HCT116 (cell line): ENCODE measurements at places on chromosomes 11 and 22. TPM values are rescaled to one million over a fixed set of nuclear protein-coding genes. Genes with fewer than 3 reads are reported as not detected.

OR51B4 gene
- 43.7 TPM for total RNA-seq

DNA sequence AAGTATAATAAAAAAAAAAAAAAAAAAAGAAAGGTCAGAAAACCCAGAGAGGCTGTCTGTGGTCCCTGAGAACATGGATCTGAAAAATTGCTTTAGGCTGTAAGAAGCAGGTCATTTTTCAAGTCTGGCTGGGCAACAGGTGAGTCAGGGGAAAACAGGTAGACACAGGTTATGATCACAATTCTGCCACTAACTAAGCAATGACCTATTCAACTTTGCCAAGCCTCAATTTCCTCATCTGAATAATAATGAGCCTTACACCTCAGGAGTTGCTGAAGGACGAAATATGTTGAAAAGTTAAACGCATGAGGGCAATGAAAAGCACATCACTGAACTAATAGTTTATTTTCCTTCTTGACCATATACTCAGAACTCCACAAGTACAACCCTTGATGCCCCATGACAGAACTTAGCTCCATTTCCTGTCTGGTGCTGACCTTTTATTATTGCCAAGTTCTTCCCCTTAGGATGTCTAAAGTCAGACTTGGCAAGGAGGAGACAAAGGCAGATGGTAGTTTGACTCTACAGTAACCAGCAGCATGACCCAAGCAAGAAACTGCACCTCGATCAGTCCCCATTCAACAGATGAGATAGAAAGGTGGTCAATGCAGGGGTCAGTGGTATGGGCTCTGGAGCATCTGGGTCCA, 93.6 kb downstream of the SYN3 start:
- no peak for DNase-seq
- no peak overlapping the region for H3K4me3 ChIP-seq
- H3K27ac ChIP-seq, result no peak overlapping the region
- H3K36me3 ChIP-seq, result no peaks in the 10 kb centered on the region
- peaks cover 28% of the 10 kb centered on the region; the same call in 1 of the 2 replicates for H3K27me3 ChIP-seq

GRCh38 chr11:118184784-118185579, 8.5 kb upstream of the SCN2B start:
- no peak for DNase-seq
- no peak overlapping the region for H3K4me3 ChIP-seq
- H3K27ac ChIP-seq, result no peak overlapping the region

- H3K4me3 ChIP-seq, result no peak overlapping the region
- no peaks in the 10 kb centered on the region for H3K36me3 ChIP-seq
- H3K27ac ChIP-seq, result no peak overlapping the region
- no peaks in the 10 kb centered on the region for H3K27me3 ChIP-seq
- peaks cover 37% of the 10 kb centered on the region for H3K4me1 ChIP-seq
Observed at GRCh38 chr11:102458548-102458947, 6.0 kb upstream of the TMEM123 start.

- peak; percentile 50 for DNase-seq
- H3K27ac ChIP-seq, result no peak overlapping the region
- no peak overlapping the region for H3K4me3 ChIP-seq
- H3K27me3 ChIP-seq, result no peaks in the 10 kb centered on the region
Observed at GRCh38 chr11:124644426-124645280, 22.0 kb downstream of the TBRG1 start.

DNA sequence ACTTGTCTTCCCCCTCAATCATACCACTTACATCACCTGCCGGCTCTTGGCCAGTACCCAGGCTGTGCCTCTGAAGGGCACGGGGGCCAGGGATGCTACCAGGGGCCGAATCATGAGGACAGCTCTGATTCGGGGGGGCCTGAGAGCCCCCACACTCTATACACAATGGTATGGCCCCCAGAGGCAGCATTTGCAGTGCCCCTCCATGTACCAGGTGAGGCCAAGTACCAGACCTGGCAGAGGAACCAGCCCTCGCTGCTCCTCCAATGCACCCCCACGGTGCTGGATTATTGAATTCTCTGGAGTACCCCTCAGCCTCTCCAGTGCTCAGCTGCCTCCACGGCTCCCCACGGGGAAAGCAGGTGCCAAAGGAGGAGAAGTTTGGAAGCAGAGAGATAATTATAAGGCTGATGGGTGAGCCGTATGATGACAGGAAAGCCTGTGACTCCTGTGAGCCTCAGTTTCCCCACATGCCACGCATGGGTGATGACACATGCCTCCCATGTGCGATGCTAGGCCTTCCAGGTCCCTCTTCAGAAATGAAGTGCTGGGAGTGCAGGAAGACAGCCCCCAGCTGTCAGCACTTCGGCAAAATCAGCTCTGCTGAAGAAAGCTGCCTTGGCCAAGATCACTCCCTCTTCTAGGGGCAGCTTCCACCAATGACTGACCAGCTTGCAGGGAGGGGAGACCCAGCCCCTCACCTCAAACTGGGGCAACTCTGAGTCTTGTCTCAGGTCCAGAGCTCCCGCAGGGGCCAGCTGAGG, 69.9 kb downstream of the THAP12 start:
- no peaks in the 10 kb centered on the region for H3K27me3 ChIP-seq
- H3K4me3 ChIP-seq, result no peak overlapping the region
- no peaks in the 10 kb centered on the region for H3K36me3 ChIP-seq
- no peak for DNase-seq
- H3K4me1 ChIP-seq, result no peaks in the 10 kb centered on the region

DNA sequence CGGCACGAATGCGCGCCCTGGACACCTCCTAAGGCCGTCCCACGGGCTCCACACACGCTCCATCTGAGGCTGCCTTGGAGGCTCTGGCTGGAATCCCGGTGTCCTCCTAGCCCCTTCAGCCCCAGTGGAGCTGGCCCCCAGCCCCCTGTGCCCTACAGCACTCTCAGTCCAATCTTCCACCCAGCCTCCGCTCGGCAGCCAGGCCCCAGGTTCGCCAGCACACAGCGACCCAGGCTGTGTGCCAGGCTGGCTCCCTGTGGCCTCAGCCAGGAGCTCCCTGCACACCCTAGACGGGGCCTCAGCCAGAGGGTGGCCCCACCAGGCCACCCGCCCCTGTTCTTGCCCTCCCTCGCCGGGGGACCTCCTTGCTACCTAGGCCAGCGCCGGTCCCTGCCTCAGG, 18.6 kb downstream of the MOB2 start:
- no peak overlapping the region for H3K4me3 ChIP-seq
- no peaks in the 10 kb centered on the region for H3K36me3 ChIP-seq
- H3K27ac ChIP-seq, result no peak overlapping the region
- no peak for DNase-seq
- no peaks in the 10 kb centered on the region for H3K4me1 ChIP-seq
- no peaks in the 10 kb centered on the region for H3K27me3 ChIP-seq

DNA sequence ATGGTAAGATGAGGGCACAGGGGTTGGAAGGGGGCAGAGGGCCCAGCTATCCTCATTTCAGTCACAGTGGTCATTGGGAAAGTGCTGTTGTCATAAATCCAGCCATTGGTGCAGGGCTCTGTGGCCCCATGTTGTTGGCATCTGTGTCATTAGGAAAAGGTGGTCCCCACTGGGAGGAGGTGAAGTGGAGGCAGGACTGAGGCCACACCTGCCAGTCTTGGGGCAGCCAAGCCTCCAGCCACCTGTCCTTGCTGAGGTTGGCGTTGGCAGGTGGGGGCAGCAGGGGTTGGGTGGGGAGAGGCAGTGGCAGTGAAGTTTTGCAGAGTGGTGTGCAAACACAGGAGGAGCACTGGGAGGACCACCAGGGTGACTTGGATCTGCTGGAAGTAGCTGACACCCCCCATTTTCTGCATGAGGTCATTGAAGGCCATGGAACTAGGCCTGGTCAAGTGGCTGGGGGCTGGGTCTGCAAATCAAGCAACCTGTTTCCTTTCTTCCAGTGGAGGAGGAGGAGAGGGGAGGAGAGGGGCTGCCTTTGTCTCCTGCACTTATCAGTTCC, 25.3 kb downstream of the SLC22A6 start:
- H3K36me3 ChIP-seq, result no peaks in the 10 kb centered on the region
- DNase-seq, result no peak
- no peak overlapping the region for H3K4me3 ChIP-seq
- H3K27me3 ChIP-seq, result no peaks in the 10 kb centered on the region
- no peaks in the 10 kb centered on the region for H3K4me1 ChIP-seq

DNA sequence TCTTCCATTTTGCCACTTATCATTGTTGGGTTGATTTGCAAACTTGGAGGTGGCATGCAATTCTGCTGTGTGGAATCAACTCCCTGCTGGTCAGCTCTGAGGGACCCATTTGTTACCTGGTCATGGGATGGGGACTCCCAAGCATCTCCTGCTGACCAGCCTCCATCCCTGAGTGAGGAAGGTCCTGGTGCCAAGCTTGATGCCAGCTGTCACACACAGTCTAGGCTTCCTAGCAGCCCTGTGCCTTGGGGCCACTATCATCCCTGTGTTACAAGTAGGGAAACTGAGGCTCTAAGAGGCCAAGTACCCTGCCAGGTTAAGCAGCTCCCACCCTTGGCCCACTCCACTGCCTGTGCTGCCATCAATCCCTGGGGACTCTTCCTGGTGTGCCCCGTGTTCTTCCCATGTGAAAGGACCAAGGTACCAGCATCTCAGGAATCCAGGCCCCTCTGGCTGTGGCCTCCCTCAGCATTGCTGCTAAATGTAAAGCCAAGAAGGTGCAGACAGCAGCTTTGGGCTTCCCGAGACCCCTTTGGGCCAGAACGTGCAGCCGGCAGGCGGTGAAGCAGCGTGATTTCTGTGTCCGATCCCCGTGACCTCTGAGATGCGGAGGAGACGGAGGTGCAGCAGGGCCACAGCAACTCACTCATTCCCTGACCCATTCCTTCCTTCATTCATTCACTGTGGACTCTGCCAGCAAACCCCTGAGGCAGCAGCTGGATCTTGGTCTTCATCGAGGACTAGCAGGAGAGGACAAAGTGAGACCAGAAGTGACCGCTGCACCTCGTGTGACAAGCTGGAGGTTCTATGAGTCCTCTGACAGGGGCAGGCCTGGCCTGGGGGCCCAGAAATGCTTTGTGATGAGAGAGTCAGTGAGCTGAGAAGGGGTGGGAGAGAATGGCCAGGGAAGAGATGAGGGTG, 49.7 kb downstream of the MYEOV start:
- H3K27ac ChIP-seq, result no peak overlapping the region
- no peaks in the 10 kb centered on the region for H3K27me3 ChIP-seq
- peaks cover 19% of the 10 kb centered on the region; the same call in 1 of the 2 replicates for H3K4me1 ChIP-seq
- H3K4me3 ChIP-seq, result no peak overlapping the region
- H3K36me3 ChIP-seq, result peaks cover 48% of the 10 kb centered on the region

DNA sequence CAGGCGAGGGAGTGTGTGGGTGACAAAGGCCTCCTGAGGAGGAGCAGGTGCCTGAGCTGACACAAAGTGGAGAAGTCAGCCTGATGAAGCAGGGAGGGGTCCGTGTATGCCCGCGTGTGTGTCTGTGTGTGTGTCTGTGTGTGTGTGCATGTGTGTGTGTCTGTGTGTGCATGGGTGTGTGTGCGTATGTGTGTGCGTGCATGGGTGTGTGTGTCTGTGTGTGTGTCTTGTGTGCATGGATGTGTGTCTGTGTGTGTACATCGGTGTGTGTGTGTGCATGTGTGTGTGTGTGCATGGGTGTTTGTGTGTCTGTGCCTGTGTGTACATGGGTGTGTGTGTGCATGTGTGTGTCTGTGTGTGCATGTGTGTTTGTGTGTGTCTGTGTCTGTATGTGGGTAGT, 65.6 kb upstream of the EIF3D start:
- H3K27me3 ChIP-seq, result peaks cover 4% of the 10 kb centered on the region; the same call in 1 of the 2 replicates
- H3K27ac ChIP-seq, result no peak overlapping the region
- H3K36me3 ChIP-seq, result no peaks in the 10 kb centered on the region
- H3K4me3 ChIP-seq, result no peak overlapping the region
- DNase-seq, result no peak

RIMBP3B gene
- 0.25 TPM for total RNA-seq

ABTB2 gene
- total RNA-seq, result 6.8 TPM

CCDC73 gene
- not detected for total RNA-seq

DNA sequence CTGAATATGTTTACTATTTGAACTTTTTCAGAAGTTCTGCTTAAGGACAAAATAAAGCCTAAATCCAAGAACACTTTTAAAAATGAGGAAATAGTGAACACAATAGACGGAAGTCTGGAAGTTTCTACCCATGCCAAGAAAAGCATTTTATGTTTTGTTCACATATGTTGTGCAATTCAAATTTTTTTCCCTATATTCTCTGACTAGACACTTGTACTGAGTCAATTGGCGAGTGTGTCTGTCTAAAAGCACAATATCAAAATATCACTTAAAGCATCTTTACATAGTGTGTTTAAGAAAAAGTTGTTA, 29.2 kb downstream of the INCENP start:
- peaks cover 19% of the 10 kb centered on the region; the same call in 1 of the 2 replicates for H3K36me3 ChIP-seq
- no peak overlapping the region for H3K27ac ChIP-seq
- no peaks in the 10 kb centered on the region for H3K27me3 ChIP-seq
- H3K4me1 ChIP-seq, result no peaks in the 10 kb centered on the region
- H3K4me3 ChIP-seq, result no peak overlapping the region

LINC01488 gene
- not detected for total RNA-seq

ESAM gene
- 6.1 TPM for total RNA-seq

GRCh38 chr11:62108017-62108750, 15.6 kb upstream of the INCENP start:
- no peak overlapping the region for H3K27ac ChIP-seq
- H3K36me3 ChIP-seq, result no peaks in the 10 kb centered on the region
- H3K27me3 ChIP-seq, result no peaks in the 10 kb centered on the region
- H3K4me3 ChIP-seq, result no peak overlapping the region

DNA sequence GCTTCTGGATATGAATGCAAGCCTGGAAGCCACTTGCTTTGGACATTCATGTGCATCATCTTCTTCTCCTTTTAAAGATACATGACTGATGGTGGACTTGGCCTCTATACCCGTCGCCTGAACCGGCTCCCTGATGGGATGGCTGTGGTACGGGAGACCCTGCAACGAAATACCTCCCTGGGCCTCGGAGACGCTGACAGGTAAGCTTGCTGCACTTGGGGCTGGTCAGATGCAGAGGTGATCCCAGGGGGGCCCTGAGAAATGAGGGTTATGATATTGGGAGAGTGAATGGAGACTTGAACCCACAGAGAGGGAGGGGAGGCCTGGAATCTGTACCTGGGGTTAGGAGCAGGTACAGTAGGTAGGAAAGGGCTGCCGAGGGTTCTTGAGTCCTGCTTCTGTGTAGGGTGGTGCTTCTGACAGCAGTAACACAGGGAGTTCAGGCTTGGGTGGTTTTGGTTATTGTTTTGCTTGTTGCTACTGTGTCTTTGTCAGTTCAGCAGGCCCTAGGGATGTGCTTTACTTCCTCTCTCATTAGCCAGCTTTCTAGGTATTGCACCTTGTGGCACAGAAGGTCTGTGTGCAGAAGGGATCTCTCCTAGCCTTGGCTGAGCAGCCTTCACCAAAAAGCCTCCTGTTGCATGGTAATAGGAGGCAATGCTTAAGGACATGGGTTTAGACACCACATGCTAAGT, 176.1 kb downstream of the DBX1 start:
- no peaks in the 10 kb centered on the region for H3K27me3 ChIP-seq
- no peaks in the 10 kb centered on the region for H3K4me1 ChIP-seq
- H3K4me3 ChIP-seq, result no peak overlapping the region
- no peak overlapping the region for H3K27ac ChIP-seq
